Activated naive CD8-positive, alpha-beta T cell treated with anti-CD3 and anti-CD28 coated beads for 36 hours (primary cell): ENCODE measurements at places on chromosomes 5 and 9. TPM values are rescaled to one million over a fixed set of nuclear protein-coding genes. Genes with fewer than 3 reads are reported as not detected.

Gene RABEPK
- 41.6 TPM for total RNA-seq

Gene SLC6A3
- total RNA-seq = not detected

Gene PIP5K1B
- total RNA-seq = 1.9 TPM

Gene TPPP
- total RNA-seq = 0.08 TPM

Gene LHX3
- total RNA-seq = not detected

Gene FAM151B
- 0.35 TPM for total RNA-seq

DNA sequence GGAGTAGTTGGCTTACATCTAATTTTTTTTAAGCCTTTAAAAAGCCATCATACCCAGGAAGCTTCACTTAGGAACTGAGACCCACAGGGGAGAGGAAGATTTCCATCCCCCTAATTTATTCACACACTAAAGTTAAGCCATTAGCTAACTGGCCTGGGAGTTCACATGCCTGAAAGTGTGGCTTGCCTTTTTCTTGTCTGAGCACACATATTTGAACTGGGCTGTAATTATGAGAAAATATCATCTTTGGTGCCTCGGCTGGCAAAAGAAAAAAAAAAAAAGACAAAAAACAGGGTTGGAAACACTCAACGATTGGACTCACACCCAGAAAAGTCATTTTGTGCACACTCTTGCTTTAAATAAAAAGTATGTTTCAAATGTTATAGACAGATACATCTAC, 847.3 kb downstream of the MAT2B start:
- no peak for DNase-seq
- no peaks in the 10 kb centered on the region for H3K4me1 ChIP-seq
- no peak overlapping the region for H3K27ac ChIP-seq
- no peak overlapping the region for H3K4me3 ChIP-seq
- H3K27me3 ChIP-seq = no peaks in the 10 kb centered on the region

DNA sequence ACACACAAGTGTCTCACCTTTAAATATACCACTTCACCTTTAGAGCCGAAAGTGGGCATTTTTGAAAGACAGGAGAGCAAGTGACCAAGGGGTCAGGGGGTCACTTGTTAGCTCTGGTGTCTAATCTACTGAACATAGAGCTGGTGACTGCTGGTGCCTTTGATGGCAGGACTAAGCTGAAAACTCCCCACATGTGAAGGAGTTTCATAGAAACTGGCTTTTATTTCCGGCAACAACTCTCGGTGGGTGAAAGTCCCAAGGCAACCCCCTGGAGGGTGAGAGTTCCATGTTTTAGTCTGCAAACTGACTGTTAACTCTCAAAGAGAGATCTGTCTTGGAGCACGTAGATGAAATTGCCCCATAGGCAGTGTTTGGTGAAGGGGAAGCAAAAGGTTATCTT, 466.9 kb downstream of the DMRTA1 start:
- H3K4me1 ChIP-seq = no peaks in the 10 kb centered on the region
- H3K27me3 ChIP-seq = no peaks in the 10 kb centered on the region
- H3K27ac ChIP-seq = no peak overlapping the region
- no peak for DNase-seq

GRCh38 chr5:7348168-7348854, 47.6 kb upstream of the ADCY2 start:
- H3K4me1 ChIP-seq = no peaks in the 10 kb centered on the region
- H3K36me3 ChIP-seq = no peaks in the 10 kb centered on the region
- DNase-seq = no peak
- no peak overlapping the region for H3K4me3 ChIP-seq
- H3K27me3 ChIP-seq = no peaks in the 10 kb centered on the region

DNA sequence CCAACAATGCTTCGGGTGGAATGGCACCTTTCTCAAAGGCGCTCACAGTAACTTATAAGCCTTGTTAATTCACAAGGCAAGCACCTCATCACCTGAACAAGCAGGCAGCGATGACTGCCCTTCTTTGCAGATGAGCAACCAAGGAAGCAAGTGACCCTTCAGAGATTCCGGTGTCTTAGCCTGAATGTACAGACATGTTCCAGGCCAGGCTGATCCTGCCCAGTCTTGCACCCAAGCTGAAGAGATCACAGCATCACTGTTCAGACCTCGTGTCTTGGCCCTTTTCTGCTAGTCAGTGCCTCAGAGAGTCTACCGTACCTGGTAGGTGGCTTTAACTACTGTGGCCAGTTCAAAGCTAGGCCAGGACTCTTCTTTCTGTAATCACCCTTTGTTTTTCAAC, 94.7 kb upstream of the ERCC6L2 start:
- H3K27ac ChIP-seq = no peak overlapping the region
- H3K36me3 ChIP-seq = no peaks in the 10 kb centered on the region
- no peak for DNase-seq
- no peaks in the 10 kb centered on the region for H3K4me1 ChIP-seq
- no peak overlapping the region for H3K4me3 ChIP-seq

- H3K36me3 ChIP-seq = no peaks in the 10 kb centered on the region
- no peak for DNase-seq
- no peak overlapping the region for H3K4me3 ChIP-seq
- no peaks in the 10 kb centered on the region for H3K4me1 ChIP-seq
- peaks cover 18% of the 10 kb centered on the region for H3K27me3 ChIP-seq
- no peak overlapping the region for H3K27ac ChIP-seq
Observed at GRCh38 chr9:114060711-114061110, 17.4 kb downstream of the AMBP start.

- H3K27ac ChIP-seq = no peak overlapping the region
- H3K27me3 ChIP-seq = no peaks in the 10 kb centered on the region
- no peaks in the 10 kb centered on the region for H3K36me3 ChIP-seq
Observed at GRCh38 chr5:51104556-51104955, 278.7 kb upstream of the ISL1 start.

- H3K4me3 ChIP-seq = no peak overlapping the region
- H3K4me1 ChIP-seq = no peaks in the 10 kb centered on the region
- H3K27ac ChIP-seq = no peak overlapping the region
- DNase-seq = no peak
Observed at GRCh38 chr5:148177207-148177606, 8.9 kb downstream of the SPINK14 start.

DNA sequence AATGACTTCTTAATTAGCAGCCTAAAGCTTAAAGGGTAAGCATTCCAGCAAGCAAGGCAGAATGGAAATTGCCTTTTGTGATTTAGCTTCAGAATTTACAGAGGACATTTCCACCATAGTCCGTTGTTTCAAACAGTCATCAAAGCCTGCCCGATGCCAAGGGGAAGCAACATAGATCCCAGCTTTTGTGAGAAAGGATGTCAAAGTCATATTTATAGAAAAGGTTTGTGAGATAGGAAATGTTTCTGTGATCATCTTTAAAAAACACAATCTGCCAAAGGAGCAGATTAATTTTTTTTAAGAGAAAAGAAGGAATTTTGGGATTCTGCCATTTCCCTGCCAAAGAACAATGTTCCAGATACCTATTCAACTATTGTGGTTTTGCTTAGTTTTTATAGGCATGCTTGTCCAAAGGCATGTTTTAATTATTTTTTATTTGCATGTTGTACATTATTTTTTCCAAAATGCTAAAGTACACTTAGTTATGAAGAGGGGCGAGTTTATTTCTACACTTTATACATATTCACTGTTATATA, 346.9 kb downstream of the ZNF608 start:
- H3K27me3 ChIP-seq = no peaks in the 10 kb centered on the region
- H3K27ac ChIP-seq = no peak overlapping the region
- no peak overlapping the region for H3K4me3 ChIP-seq
- H3K36me3 ChIP-seq = no peaks in the 10 kb centered on the region

GRCh38 chr5:147072622-147073021, 162.2 kb upstream of the STK32A start:
- H3K4me3 ChIP-seq = no peak overlapping the region
- no peaks in the 10 kb centered on the region for H3K27me3 ChIP-seq
- no peak for DNase-seq
- H3K27ac ChIP-seq = no peak overlapping the region

DNA sequence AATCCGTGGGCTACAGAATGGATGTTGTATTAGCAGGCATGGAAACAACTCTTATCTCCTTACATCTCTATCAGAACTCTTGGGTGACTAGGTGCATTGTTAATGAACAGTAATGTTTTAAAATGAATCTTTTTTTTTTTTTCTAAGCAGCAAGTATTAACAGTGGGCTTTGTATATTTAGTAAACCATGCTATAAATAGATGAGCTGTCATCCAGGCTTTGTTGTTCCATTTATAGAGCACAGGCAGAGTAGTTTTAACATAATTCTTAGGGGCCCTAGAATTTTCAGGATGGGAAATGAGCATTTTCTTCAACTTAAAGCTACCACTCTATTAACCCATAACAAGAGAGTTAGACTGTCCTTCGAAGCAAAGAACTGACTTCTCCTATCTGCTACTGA, 233.7 kb upstream of the ADAMTSL1 start:
- peaks cover 31% of the 10 kb centered on the region for H3K27me3 ChIP-seq
- no peak overlapping the region for H3K27ac ChIP-seq
- H3K4me3 ChIP-seq = no peak overlapping the region
- H3K4me1 ChIP-seq = peaks cover 11% of the 10 kb centered on the region
- no peak for DNase-seq
- H3K36me3 ChIP-seq = no peaks in the 10 kb centered on the region

- no peak for DNase-seq
- no peaks in the 10 kb centered on the region for H3K36me3 ChIP-seq
- H3K27ac ChIP-seq = no peak overlapping the region
- no peaks in the 10 kb centered on the region for H3K4me1 ChIP-seq
- no peaks in the 10 kb centered on the region for H3K27me3 ChIP-seq
Observed at GRCh38 chr5:10323588-10324488, 16.1 kb upstream of the CMBL start.

DNA sequence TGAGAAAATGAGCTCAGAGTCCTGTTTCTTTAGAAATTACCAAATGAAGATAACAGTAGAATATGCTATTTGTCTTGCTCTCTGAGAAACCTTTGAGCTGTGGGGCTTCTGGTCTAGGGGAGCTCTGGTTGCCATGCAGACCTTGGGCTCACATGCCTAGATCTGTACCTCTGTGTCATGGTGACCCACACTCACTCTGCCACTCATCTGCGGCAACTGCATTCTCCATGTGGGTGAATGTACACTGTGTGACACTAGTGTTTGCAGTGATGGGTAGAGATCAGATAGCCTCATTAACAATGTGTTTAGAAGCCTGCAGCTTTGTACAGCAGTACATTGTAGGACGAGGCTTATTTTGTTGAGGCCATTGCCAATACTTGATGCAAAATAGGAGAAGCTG, 521.2 kb downstream of the CHSY3 start:
- DNase-seq = no peak
- no peak overlapping the region for H3K4me3 ChIP-seq
- H3K27me3 ChIP-seq = no peaks in the 10 kb centered on the region

DNA sequence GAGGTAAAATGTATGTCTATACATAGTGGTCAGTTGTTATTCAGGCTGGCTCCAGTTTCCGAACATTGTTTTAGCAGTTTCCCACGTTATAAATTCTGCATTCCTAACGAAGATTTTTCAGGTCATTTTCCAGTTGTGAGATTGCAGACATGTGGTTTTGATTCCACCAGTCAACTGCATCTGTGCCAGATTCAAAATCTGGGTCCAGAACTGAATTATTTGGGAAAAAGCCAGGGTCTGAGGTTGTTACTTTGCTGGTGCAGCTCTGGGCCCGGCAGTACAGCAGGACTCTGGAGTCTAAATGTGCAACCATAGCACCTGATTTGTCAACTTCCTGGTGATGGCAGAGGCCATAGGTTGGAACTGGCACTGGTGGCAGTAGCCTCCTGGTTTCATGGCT, 105.7 kb upstream of the MEGF10 start:
- no peaks in the 10 kb centered on the region for H3K4me1 ChIP-seq
- no peak overlapping the region for H3K4me3 ChIP-seq
- H3K27ac ChIP-seq = no peak overlapping the region
- H3K27me3 ChIP-seq = peaks cover 18% of the 10 kb centered on the region

- H3K36me3 ChIP-seq = peaks cover 18% of the 10 kb centered on the region
- H3K4me1 ChIP-seq = peaks cover 34% of the 10 kb centered on the region
- no peak overlapping the region for H3K27ac ChIP-seq
- H3K4me3 ChIP-seq = no peak overlapping the region
- H3K27me3 ChIP-seq = no peaks in the 10 kb centered on the region
Observed at GRCh38 chr9:121357011-121357410, 13.0 kb downstream of the STOM start.

- H3K4me3 ChIP-seq = peak within 1 kb of the TSS; percentile 93
- H3K27ac ChIP-seq = peak within 1 kb of the TSS; percentile 97
- peaks cover 22% of the 10 kb centered on the region for H3K4me1 ChIP-seq
- no peaks in the 10 kb centered on the region for H3K27me3 ChIP-seq
- peak; percentile 77 for DNase-seq
- H3K36me3 ChIP-seq = peaks cover 23% of the 10 kb centered on the region
Observed at GRCh38 chr9:7799234-7799943, at the start of gene DMAC1. DMAC1 (minus strand) TSS chr9:7799778; CDS start chr9:7799734, 44 bp downstream.

- no peaks in the 10 kb centered on the region for H3K36me3 ChIP-seq
- H3K4me1 ChIP-seq = no peaks in the 10 kb centered on the region
- H3K4me3 ChIP-seq = no peak overlapping the region
- H3K27me3 ChIP-seq = no peaks in the 10 kb centered on the region
Observed at GRCh38 chr5:32473072-32473471, 28.5 kb upstream of the ZFR start.

- H3K27ac ChIP-seq = peak overlapping the region; percentile 77
- H3K27me3 ChIP-seq = no peaks in the 10 kb centered on the region
- peak overlapping the region; percentile 64 for H3K4me3 ChIP-seq
- peak; percentile 27 for DNase-seq
- H3K36me3 ChIP-seq = peaks cover 2% of the 10 kb centered on the region
- peaks cover 31% of the 10 kb centered on the region for H3K4me1 ChIP-seq
Observed at GRCh38 chr5:109921735-109922380, 232.1 kb downstream of the MAN2A1 start.

DNA sequence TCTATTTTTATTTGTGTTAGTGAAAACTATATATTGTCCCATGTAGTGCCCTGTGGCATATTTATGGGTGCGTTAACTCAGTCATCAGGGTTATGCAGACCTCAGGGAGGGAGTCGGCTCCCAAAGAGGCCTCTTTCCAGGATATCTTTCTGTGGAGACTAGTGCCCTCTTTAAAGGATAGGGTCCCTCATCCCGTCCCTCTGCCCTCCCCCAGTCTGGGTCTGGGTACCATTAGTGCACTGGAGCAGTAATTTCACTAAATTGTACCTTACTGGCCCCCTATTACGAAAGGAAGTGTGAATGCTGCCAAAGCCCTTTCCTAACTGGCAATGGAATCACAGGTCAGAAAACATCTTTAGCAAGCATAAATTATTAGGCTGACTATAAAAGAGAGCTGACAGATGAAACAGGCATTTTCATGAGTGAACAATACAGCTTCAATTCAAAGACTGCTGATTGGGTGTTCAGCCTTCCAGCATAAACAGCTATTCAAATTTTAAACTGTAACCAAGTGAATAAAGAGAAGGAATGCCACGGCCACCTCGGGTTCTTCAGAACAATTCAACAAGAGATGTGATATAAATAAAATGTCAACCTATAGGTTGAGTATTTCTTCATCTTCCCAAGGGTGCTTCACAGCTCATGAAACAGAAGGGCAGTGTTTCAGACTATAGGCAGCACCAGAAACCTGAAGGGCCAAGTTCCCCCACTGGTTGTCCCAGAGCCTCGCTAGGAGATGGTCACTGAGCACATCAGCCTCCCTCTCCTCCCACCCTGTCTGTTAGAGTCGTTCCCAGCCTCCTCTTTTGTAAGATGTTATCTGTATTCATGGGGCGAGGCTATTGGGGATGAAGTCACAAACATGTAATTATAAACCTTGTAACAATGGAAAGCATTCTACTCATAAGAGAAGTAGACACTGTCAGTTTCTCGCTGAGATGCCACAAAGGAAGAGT, 318.7 kb downstream of the TMEM161B start:
- H3K27ac ChIP-seq = no peak overlapping the region
- no peaks in the 10 kb centered on the region for H3K4me1 ChIP-seq
- no peak overlapping the region for H3K4me3 ChIP-seq
- H3K36me3 ChIP-seq = no peaks in the 10 kb centered on the region
- DNase-seq = no peak
